Subcutaneous adipose tissue (tissue), 4 donors: ENCODE measurements at places on chromosomes 3 and 15. TPM values are rescaled to one million over a fixed set of nuclear protein-coding genes. Genes with fewer than 3 reads are reported as not detected.

SKIC8 gene
- 57.9 TPM for total RNA-seq

CCR9 gene
- total RNA-seq, result not detected

SMC4 gene
- total RNA-seq, result 32.1 TPM

CILP gene
- 223 TPM for total RNA-seq

ZIC1 gene
- 3.4 TPM for total RNA-seq

LEKR1 gene
- total RNA-seq, result 1.3 TPM

STX19 gene
- not detected for total RNA-seq

FBXW12 gene
- not detected for total RNA-seq

CD86 gene
- total RNA-seq, result 12.4 TPM
